ENCODE measurements at places on chromosomes 3 and 15. TPM values are rescaled to one million over a fixed set of nuclear protein-coding genes. Genes with fewer than 3 reads are reported as not detected.

- DNase-seq = peak; percentile 30
These were observed 25.3 kb downstream of the UBXN7 start for GRCh38 chr3:196406811-196407470.

DNA sequence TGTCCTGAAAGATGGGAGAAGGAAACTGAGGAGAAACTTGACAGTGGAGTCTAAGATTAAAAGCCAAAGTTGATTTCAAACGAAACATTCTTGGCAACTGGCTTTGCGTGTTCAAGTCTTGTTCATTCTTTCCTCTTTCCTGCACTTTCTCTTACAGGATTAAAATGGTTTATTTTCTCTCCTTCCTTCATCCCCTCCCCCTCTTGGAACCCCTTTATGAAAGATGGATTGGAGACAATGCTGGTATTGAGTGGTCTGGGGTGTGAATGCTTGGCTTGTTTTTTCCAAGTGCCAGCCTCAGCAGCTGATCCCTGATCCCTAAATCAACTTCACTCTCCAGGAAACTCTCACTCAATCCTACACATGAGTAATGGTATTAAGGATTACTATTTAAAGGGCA lies 703 bp upstream of the LSAMP start:
- no peak for DNase-seq

- DNase-seq = peak; percentile 68
These were observed 63.2 kb downstream of the DGKG start for GRCh38 chr3:186298876-186299275.

DNA sequence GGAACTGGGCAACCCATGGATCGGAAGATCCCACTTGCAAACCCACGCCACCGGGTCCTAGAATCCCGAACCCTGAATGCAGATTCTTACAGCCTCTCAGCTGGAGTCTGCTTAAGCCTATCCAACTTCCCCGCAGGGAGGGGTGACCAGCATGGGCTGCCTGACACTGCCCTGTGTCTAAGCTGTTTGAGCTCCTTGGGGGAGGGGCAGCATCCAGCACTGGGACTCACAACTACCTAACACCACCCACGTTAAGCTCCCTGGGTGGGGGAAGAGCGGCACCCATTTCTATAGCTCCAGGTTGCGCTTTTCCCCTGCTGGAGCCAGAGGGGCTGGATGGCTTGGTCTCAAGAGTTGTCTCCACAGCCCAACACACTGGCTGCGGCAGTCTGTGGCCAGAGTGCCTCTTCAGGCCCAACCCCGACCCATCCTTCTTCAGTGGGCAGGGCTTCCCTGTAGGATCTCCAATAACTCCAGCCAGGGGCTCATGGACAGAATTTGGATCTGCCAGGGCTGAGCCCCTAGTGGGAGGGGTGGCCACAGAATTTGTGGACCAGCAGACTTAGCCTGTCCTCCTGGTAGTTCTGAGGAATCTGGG lies 649.2 kb downstream of the TUSC7 start:
- DNase-seq = no peak

DNA sequence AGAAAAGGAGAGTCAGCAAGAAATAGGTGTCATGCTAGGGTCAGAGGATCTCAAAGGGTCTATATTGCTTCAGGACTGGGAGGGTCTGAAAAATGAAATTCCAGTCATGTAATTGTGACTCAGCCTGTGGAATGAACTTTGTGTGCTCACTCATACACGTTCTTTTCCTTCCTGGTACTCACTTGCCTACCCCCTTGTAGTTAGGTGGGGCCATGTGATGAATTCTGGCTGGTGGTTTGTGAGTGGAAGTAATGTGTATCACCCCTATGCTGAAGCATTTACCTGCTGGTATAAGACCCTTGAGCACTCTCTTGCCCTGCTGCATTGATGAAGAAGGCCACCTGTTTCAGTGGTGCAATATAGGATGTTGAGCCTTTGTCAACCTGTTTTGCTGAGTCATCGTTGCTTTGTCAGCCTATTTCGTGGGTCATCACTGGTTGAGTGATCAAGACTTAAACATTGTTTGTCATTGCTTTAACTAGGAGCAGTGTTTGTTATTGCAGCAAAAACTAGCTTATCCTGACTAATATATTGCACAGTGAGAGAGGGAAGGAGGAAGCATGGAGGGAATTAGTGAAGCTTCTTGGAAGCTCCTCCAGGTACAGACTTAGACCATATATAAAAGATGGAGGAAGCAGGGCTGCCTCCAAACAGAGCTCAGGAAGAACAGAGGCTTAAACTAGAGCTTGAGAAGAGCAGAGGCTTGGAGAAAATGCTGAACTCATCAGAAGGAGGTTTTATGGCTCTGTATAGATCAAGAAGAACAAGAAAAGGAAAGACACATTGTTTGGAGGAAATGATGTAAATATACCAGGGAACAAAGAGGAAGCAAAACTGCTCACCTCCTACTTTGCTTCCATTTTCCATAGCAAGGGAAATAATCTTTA lies 28.9 kb downstream of the TLNRD1 start:
- DNase-seq = no peak

GRCh38 chr3:10645800-10646199 lies 140.4 kb upstream of the ATP2B2 start:
- DNase-seq = no peak

GRCh38 chr3:64449026-64449425 lies 223.8 kb upstream of the PRICKLE2 start:
- DNase-seq = no peak

Gene PLCH1
- total RNA-seq = not detected

GRCh38 chr15:42858999-42859789 lies 61.4 kb downstream of the TTBK2 start:
- DNase-seq = no peak

DNA sequence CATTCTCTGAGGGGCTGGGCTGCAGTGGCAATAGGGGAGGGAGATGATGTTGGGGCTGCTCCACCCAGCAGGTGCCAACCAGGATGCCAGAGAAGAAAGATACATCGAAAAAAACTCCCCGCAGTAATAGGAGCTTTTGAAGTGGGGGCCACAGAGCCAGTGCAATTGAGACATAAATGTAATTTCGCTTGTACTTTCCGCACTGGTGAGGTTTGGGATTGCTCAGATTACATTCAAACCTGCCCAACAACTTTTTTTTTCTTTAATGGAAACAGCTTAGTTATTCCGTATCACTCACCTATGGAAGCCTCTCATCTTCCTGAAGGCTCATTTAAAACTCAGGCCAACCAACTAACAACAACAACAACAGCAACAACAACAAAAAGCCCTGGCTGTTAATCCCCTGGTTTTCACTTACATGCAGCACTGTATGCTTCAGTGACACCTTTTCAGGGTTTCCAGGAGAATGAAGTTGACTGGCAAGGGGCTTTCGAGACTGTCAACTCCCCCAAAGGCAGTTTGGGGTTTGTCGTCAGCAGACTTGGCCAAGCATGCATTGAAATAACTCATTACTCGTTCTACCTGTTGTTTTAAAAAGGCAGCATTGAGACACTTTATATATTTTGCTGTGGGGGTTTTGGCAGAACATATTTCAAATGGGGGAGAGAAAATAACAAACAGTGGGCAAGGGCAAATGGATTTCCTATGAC lies 163.8 kb downstream of the EBLN2 start:
- DNase-seq = no peak

DNA sequence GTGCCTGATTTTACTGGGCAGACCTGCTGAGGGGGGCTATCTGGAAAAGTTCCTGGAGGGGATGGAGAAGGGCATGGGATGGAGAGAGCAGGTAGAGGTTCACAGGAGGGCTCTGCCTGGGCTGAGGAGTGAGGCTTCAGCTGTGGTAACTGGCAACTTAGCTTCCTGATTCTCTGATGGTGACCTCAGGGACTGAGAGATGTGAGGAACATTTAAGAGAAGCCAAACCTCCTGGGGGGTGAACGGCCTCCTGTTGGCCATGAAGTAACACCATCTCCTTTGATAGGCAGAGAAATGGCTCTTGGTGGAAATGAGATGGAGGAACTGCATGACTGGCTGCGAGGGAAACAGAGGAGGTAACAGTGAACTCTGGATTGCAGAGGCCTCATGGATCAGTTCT lies 97.3 kb upstream of the ROPN1 start:
- DNase-seq = no peak

DNA sequence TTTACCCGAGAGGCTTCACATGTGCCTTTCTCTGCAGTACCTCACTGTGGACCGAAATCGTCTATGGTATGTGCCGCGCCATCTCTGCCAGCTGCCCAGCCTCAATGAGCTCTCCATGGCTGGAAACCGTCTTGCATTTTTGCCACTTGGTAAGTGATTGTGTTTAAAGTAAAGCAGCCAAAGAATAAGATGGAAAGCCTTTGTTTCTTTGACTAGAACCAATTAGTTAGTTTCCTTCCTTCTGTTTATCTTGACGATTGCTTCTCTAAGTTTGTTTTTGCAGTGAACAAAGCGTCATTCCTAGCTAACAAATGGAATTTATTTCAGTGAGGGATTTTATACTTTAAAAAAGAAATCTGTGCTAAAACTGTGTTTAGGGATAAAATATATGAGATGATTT lies 82.7 kb downstream of the LRRC28 start:
- DNase-seq = no peak

Gene ERICH6
- not detected for total RNA-seq

Gene LRRIQ4
- not detected for total RNA-seq

Gene P2RY13
- not detected for total RNA-seq

Gene SCAANT1
- total RNA-seq = not detected

DNA sequence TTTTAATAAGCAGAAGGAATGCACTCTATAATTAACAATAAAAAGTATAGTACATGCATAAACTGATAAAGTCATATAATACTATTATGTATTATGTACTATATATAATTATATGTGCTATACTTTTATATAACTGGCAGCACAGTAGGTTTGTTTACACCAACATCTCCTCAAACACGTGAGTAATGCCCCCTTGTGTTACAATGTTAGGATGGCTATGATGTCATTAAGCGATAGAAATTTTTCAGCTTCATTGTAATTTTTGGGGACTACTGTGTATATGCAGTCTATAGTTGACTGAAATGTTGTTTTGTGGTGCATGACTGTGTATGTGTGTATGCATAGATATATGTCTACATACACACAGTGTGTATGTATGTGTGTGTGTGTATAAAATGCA lies 100.6 kb downstream of the SLMAP start:
- DNase-seq = no peak

GRCh38 chr3:41369838-41370237 lies 170.5 kb downstream of the CTNNB1 start:
- no peak for DNase-seq
